ENCODE measurements at places on chromosomes 1 and 21.

DNA sequence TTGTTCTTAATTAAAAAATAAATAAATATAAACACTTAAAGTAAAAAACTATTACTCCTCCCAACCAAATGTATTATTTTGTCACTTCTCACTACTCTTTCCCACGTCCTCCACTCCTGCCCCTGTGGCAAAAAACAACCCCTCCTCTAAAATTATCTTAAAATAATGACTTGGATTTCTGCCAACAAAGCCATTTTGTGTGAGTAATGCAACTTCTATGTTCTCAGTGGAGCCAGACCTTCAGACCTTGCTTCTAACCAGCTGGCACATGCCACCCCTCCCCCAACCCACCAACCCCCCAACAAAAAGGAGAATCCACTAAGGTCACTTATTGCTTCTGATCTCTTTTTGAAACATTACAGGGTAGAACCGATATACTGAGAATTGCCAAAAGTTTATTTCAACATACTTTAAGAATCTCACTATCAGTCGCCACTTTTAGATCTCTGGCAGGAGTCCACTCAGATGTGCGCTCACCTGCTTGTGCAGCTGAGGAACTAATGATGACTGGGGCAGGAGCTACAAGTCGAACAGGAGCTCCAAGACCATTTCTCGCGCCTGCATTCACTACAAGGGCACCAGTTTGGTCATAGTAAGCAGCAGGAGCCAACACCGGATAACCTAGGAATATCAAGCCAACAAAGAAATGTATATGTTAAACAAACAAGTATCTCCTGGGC, 58.3 kb upstream of the SDC3 start:
- peak; percentile 53 for DNase-seq

DNA sequence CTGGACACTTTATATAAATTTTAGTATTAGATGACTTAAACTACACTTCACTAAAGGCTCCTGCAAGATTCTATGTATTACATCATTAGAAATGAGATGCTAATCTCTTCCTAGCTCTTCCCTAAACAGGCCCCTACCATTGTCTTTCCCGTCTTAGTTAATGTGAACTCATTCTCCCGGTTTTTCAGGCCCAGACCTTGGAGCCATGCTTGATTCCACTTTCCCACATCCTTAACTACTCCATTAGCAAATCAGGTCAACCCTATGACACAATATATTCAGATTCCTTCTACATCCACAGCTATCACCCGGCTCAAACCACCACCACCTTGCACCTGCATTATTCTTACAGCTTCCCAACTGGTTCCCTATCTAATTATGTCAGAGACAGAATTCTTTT, 73.3 kb downstream of the NVL start:
- no peak for DNase-seq

DNA sequence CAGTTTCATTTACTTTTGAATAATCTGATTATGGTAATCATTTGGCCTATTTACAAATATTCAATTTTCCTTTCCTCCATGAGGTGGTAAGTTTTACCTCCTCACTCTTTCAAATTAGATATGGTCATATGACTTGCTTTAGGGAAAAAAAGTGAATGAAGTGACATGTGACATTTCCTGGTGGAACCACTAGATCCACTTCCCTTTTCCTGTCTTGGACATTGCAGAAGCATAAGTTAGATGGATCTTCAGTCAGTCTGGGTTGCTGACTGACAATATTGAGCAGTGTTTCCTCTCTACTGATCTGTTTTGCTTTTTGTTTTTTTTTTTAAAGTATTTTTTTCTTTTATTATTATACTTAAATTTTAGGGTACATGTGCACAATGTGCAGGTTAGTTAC, 481.1 kb upstream of the PTBP2 start:
- DNase-seq: no peak

GRCh38 chr21:36927719-36928117, 38.8 kb downstream of the HLCS start:
- peak; percentile 62 for DNase-seq

DNA sequence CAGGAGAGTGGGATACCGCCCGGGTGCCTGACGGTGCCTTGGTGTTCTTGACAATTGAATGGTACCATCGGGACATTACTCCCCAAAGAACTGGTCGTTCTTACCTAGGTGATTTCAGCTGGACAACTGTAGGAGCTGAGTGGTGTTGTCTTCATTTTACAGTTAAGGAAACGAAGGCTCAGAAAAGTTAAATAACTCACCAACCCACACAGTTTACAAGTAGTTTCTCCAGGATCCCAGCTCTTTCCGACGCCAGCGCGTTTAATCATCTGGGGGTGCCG, 1.6 kb downstream of the PIK3CD start:
- DNase-seq: no peak

Data from Caki2 (cell line).